Heart right ventricle (tissue), 16 donors: ENCODE measurements at places on chromosomes 7 and 10. TPM values are rescaled to one million over a fixed set of nuclear protein-coding genes. Genes with fewer than 3 reads are reported as not detected.

The GBX1 gene
- polyA plus RNA-seq: 0.04 TPM

The COMMD3 gene
- polyA plus RNA-seq: 84.9 TPM

GRCh38 chr7:20742913-20743312, 43.8 kb downstream of the SP8 start:
- DNase-seq: no peak

GRCh38 chr7:104857458-104858425, 156.3 kb upstream of the KMT2E start:
- DNase-seq: no peak

- no peak for DNase-seq
Measured at GRCh38 chr10:62224606-62225005, 44.0 kb downstream of the RTKN2 start.

GRCh38 chr10:77496941-77497420, 140.6 kb downstream of the KCNMA1 start:
- no peak for DNase-seq

DNA sequence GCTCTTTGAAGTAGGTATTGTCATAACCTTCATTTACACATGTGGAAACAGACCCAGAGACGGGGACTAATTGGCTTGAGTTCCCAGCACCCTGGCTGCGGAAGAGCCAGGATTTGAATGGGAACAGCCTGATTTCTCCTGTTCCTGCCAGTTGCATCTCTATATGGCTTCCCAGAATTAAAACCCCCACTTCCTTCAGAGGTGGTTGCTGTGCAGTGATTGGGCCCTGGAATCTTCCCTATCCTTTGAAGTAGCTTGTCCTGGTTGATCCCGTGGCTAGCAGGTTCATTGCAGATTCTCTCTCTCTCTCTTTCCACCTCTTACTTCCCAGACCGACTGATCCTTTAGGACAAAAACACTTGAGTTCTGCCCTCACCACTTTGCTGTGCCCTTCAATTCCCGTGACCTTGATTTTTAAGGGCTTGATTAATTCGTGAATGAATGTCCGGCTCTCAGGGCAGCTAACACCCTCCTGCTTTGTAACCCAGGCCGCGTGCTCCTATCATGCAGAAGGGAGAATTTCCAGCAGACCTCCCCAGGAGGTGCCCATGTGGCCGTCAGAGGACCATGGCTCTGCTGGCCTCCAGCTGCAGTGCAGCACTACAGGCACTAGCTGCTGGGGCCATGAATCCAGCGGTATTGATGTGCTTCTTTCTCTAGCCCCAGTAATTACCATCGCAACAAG, 120.6 kb upstream of the AGK start:
- no peak for DNase-seq

GRCh38 chr10:62127975-62128374, 140.7 kb downstream of the RTKN2 start:
- DNase-seq: no peak

DNA sequence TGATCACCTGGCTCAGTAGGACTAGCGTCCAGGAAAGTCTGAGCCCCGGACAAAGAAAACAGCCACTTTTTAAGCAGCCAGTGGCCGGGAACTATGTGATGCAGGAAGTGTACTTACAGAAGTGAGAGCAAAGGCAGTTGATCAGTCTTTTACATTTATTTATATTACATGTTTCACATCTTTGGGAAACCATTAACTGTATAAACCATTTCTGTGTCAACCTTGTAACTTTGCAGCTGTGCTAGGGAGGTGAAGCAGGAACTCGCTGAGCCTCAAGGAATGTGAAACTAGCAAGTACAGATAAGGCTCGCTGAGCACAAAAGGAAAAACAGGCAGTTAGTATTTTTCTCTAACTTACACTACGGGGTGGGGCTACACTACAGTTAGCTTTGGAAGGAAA, 39.9 kb upstream of the HECW1 start:
- DNase-seq: no peak

GRCh38 chr7:20539201-20539600, 76.3 kb upstream of the ABCB5 start:
- DNase-seq: no peak

DNA sequence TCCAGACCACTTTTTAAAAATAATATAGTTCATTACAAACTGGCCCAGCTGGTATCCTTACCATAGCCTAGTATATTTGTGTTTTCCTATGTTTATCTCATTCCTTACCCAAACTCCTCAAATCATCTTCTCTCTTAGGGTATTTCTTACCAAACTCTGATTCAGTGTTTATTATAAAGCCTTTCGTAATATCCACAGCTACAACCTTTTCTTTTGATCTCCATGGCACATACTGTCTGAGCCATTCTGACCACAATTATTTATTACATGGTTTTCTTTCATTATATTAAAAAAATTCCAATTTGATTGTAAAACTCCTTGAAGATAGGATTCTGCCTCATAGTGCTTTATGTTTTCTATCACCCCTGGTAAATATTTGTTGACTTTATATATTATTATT, 94.2 kb downstream of the LRMDA start:
- DNase-seq: no peak
